Cardiac fibroblast (primary cell): ENCODE measurements at places on chromosomes 16 and 17.

- DNase-seq = no peak
Measured at GRCh38 chr16:89366561-89367537, 123.5 kb downstream of the ANKRD11 start.

DNA sequence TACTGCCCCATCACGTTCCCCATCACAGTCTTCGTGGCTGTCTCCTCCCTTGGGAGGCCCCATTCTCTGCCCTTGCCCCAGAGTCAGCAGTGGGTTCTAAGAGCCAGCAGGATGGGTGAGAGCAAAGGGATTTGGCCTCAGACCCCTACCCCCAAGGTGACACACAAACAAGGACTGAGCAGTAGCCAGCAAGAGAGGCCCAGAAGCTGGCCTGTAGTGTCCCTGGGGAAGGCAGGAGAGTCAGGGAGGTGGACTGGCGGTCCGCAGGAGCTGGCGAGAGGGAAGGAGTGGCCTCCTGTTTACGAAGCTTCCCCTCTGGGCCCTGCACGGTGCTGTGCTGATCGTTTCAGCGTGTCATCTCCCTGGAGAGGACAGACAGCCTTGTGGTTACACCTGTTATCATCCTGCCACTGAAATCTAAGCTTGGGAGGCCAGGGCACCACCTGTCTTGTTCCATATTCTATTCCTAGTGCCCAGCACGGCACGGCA is 8.4 kb downstream of the WDR81 start:
- DNase-seq = no peak

DNA sequence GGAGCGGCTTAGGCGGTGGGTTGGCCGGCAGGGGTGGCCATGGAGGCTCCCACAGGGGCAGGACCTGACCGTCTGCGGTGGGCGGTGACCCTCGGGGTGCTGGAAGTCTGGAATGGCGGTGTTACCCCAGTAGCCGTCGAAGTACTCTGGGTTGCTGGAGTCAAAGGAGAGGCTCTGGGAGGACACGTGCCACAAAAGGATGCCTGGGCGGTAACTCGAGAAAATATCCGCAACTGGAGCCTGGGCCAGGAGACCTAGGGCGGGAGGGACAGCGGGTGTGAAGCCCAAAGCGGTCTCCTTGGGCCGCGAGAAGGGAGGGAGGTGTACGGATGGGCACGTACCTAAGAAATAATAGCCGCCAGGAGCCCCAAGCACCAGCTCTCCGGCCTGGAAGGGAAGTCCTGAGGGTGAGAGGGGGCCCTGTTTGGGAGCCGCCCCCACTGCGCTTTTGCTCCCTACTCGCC is 4.6 kb downstream of the ITGA2B start:
- no peak for DNase-seq

GRCh38 chr16:20768818-20769217 is 5.0 kb downstream of the ACSM3 start:
- DNase-seq = no peak

DNA sequence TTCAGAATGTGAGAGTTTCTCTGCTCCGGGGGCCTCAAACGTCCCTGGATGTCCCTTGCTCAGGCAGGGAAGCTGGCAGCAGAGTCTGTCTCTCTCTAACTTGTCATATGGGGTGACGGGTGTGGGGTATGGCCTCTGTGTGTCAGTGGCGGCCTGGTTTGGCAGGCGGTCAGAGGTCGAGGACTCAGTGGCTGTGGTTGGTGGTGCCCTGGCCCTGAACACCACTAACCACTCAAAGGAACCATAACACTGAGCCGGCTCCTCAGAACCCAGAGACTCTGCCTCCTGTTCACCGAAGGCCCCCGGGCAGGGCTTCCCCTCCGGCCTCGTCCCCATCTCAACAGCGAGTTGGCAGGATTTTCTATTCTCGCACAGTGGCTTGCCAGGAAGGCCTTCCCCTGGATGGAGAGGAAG is 677 bp downstream of the P2RX1 start:
- DNase-seq = no peak
